ENCODE measurements at places on chromosomes 1 and 21. TPM values are rescaled to one million over a fixed set of nuclear protein-coding genes. Genes with fewer than 3 reads are reported as not detected.

- no peak for DNase-seq
Measured at GRCh38 chr1:168141871-168142385, 5.2 kb upstream of the GPR161 start.

GRCh38 chr1:39754906-39755504 lies 16.1 kb downstream of the OXCT2 start:
- no peak for DNase-seq

DNA sequence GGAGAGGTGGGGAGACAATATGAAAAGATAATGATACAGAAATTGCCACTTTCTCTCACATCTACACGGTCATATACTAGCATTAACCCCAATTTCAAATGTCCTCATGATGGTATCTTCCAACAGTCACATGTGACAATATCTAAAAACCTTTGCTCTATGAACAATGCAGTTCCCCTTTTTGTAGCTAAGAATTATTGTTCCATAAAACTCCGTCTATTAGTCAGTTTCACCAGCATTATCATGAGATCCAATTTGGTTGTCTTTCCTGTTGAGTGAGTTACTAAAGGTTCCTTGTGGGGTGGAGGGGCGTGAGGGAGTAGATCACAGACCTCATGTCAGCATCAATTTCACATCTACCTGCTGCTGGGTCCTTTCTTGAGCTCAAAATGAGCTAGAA lies 1.7 kb downstream of the TIAM1 start:
- DNase-seq = no peak

GRCh38 chr1:181111559-181111958 lies 23.1 kb downstream of the IER5 start:
- DNase-seq = no peak

GRCh38 chr1:186888367-186888766 lies 59.6 kb downstream of the PLA2G4A start:
- DNase-seq = no peak

GRCh38 chr1:1066403-1067283 lies 7.5 kb downstream of the RNF223 start:
- no peak for DNase-seq

DNA sequence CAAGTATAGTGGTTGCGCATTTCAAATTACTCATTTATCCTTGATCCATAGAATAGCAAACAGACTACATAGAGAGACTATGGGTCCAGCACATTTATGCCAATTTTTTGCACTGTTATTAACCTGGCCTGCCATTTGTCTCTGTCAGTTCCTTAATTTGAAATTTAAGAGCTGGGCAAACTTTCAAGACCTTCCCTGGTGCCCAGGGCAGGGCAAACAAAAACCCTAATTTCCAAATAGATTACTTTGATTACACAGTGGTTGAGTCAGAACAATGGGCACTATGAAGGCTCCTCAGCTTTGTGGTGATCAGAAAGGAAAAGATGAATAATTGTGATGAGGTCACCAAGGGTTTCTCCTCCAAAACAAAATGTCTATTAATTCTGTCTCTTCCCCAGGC lies 80.6 kb downstream of the TNFSF18 start:
- DNase-seq = no peak

DNA sequence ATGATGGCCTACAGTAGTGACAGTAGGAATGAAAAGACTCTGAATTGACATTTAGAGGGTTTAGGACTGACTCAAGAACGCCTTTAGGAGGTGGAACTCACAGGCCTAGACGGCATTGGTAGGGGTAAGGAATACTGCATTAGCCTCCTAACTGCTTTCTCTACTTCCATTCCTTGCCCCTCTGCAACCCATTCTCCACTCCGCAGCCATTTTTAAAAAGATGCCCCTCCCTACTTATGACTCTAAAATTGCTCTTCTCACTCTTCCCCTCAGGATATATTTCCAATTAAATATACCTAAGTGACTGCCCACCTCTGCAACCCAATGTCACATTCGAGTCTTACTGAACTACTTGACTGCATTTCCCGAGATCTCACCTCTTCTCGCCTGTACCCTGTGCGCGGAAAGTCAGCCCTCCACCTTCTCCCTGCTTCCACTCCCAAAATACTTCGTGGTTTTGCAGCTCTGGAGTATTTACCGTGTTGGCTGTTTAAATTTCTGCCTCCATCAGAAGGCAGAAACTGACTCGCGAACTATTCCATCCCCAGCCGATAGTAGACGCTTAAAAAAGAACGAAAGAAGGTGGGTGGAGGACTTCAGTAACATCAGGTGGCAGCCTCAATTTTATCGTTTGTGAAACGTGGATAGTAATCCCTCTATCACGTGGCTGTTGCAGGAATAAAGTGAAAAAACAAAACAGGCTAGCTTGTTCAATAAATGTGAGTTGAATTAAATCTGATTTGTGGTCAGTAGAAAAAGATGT lies 1.1 kb upstream of the YBX1 start:
- DNase-seq = no peak

- DNase-seq = no peak
Measured at GRCh38 chr1:216434232-216434631, 11.0 kb upstream of the USH2A start.

DNA sequence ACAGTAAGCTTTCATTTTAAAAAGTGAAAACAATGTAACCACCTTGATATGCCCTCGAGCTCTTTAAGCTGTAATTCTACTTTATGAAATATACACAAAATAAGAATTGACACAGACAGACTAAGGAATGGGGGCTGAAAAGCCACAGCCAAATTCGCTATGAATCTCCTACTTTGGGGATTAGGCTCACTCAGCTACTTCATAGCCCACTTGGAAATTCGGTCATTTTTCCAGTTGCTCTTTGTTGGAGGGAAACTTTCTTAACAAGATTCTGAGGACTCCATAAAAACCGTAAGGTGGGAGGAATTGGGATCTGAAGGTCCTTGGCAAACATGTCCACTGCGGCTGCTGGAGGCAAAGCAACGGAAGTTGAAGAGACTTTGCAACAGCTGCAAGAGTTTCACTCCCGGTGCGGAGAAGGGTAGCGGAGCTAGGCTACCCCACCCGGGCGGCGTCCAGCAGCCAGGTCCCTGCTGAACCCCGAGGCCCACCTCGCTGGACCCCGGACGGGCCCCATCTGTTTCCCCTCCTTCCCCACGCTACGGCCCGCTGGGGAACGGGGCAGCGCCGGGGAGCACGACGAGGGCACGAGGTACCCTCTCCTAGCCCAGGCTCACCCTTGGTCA lies 634 bp downstream of the MYCBP start:
- peak; percentile 36 for DNase-seq

GRCh38 chr1:165485716-165486115 lies 40.8 kb upstream of the RXRG start:
- no peak for DNase-seq

- DNase-seq = no peak
Measured at GRCh38 chr1:18249631-18250030, 142.0 kb downstream of the IGSF21 start.

- no peak for DNase-seq
Measured at GRCh38 chr1:222643606-222643937, 25.7 kb downstream of the MIA3 start.

The SLX9 gene
- total RNA-seq = 22.9 TPM

The APP gene
- total RNA-seq = 1,291 TPM

All from transverse colon (tissue), 4 donors.